Activated CD8-positive, alpha-beta memory T cell treated with anti-CD3 and anti-CD28 coated beads for 4 hours (primary cell): ENCODE measurements at places on chromosomes 11 and 22.

DNA sequence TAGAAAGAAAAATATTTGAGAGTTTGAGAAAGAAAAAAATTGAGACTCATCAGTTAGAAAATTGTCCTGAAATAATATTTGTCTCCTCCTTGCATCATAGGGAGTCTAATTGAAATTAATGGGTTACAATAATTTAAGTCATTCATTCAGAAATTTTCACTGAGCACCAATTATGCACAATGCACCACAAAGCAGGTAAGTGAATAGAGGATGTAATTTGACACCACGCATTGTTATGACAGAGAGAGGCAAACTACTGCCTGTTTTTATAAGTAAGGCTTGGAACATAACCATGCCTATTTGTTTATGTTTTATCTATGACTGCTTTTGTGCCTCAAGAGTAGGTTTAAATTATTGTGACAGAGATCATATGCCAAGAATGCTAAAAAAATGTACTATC, 537.9 kb upstream of the FAT3 start:
- no peak for DNase-seq

- no peak for DNase-seq
Observed at GRCh38 chr22:38335077-38335476, 17.8 kb upstream of the CSNK1E start.

DNA sequence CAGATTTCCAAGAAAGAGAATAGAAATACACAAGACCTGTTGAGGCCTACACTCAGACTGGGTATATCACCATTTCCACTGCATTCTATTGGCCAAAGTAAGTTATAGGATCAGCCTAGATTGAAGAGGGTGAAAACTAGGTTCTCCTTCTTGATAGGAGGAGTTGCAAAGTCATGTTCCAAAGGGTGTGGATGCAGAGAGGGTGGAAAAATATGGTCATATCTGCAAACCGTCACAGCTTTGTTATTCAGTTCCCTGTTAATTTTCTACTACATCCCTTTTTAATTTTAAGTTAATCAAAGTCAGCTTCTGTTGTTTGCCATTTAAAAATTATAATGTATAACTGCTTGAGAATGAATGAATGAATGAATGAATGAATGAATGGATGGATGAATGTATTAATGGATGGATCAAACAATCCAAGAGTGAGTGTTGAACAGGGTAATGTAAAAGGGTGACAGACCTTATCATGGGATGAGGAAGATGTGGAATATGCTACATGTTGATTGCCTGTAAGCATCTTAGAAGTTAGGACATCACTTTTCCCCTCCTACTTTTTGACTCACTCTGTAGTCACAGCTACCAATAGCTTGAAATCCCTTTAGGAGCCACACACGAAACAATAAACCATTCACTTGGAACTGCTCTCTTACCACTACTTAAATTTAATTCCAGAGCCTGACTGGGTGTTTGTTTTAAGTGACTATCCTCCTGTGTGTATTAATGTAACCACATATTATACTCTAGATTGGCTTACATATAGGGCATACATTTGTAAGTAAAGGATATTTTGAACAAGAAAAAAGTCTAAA, 121.5 kb downstream of the CCDC34 start:
- no peak for DNase-seq

DNA sequence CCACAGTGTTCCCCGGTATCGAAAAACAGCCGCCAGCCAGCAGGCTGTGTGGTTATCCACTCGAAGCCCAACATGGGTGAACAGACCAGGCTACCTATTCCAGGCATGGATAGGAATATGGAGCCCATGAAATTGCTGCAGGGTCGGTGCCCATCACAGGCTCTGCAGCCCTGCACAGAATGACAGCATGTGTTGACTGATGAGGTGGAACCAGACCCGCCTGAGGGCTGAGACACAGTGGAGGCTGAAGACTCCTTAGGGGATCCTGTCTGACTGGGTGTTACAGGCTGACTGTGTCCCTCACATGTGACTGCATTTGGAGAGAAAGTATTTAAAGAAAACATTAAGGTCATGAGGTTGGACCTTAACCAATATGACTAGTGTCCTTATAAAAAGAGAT, 6.2 kb upstream of the YPEL1 start:
- DNase-seq = no peak

DNA sequence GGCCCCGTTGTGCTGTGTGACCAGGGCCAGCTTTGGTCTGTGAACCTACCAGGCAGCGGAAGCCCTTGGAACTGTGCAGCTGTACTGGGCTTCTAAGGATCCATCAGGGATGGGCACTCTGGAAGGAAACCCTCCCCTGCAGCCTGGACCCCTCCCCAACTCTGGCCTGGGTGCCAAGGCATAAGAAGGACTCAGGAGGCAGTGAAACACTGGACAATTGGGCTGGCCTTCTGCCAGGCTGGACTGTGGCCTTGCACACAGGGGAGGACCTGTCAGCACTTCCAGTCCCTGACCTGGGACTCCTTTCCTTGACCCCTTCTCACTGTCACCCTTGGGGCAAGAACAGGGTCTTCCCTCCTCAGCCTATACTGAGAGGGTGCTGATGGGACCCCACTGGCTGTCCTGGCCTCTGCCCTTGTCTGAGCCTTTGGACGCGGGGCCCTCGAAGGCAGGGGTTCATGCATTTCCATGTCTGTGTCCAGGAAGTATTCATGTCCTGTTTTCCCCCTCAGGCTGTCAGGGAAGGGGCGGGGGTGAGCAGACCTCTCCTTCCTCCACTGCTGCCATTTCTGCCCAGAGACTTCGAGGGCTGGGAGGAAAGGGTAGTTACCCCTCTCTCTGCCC, 39.6 kb downstream of the PDE2A start:
- DNase-seq = no peak

DNA sequence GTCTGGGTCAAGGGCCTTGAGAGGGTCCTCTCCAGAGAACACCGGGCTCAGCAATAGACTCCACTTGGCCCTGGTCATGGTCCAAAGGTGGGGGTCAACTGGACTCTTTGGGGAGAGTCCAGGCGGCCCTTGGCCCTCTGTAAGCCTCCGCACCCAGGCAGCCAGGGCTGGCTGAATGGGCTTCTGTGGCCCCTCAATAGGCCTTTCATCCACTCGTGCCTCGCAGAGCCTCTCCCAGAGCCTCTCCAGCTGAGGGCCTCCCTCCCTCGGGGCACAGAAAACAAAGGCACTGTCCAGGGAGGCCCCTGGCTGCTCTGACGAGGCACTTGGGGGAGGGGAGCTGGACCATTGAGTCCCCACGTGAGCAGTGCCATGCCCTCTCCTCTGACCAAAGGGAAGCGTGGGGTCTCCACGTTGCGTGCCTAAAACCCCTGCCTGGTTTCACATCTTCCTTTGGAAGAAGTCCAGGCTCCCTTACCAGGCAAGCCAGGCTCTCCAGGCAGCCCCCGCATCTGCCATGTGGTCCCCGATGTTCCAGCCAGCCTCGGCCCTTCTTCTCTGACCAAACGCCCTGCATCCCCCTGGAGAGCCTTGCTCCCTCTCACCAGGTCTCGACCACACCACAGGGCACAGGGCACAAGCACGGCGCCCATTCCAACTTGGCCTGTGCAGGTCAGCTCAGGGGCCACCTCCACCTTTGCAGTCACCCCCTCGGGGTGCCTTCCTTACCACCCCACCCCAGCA, 15.5 kb downstream of the KIAA0930 start:
- DNase-seq = no peak

- DNase-seq = no peak
Observed at GRCh38 chr11:128052912-128053641, 534.3 kb downstream of the ETS1 start.

- DNase-seq = no peak
Observed at GRCh38 chr11:76589964-76590950, 80.3 kb downstream of the LRRC32 start.

- DNase-seq = no peak
Observed at GRCh38 chr11:31328697-31329096, 40.8 kb downstream of the DCDC1 start.

- no peak for DNase-seq
Observed at GRCh38 chr22:25186140-25186539, 13.5 kb upstream of the CRYBB3 start.

DNA sequence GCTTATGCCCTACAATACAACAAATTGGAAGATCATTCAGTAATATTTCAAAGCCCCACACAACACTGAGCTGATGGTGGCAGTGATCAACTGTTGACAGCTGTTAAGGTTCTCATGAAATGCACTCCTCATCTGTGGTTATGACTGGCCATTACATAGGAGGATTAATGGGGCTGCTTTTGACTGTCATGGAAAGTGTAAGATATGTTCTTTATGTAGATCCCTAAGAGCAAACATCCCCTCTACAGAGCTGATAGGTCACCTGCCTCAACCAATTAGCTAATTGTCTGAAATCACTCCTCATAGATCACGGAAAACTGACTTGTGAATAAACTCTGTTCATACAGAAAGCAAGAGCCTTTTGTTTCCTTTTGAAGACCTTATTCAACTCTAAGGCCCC, 78.1 kb downstream of the GAB2 start:
- no peak for DNase-seq

DNA sequence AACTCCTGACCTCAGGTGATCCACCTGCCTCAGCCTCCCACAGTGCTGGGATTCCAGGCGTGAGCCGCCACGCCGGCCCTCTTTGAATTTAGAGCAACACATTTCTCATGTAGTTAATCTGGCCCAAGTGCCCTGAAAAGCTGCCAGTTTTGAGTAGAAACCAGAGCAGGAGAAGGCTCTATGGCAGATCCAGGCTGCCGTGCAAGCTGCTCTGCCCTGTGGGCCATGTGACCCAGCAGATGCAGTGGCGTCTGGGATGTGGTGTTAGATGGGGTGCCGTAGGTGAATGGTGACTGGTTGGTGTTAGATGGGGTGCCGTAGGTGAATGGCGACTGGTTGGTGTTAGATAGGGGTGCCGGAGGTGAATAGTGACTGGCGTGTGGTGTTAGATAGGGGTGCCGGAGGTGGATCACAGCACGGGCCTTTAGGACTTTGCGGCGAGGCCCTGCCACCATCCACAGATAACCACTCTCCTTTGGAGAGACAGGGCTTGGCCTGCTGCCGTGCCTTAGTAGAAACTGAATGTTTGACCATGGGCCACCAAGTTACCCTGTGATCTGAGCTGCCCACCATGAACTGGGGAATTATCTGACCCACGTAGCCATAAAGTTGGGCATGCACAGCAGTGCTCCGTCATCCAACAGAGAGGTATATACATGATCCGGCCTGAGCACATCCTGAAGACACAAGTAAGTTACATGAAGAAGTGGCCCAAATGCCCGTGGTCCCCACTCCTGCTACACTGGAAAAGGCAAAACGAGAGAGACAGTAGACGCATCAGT, 32.7 kb downstream of the ASCL2 start:
- no peak for DNase-seq

DNA sequence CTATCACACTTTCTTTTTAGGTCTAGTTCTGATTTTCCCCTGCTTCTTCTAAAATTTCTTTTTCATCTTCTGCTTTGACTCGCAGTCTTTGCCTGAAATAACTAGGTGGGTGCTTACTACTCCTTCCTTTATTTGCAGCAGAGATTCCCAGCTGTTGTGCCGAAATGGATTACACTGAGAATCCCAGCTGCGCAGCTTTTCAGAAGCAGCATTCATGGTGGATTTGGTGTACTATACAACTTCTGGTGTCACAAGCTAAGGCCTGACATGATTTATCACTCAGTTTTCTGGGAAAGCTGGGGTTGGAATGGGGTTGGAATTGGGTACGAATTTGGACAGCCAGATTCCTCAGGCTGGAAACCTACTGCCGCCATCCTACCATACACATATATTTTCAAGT, 6.0 kb upstream of the XKR3 start:
- DNase-seq = no peak

- DNase-seq = no peak
Observed at GRCh38 chr22:24977370-24978221, 25.1 kb downstream of the KIAA1671 start.

GRCh38 chr22:42343531-42344081, 73.2 kb upstream of the TCF20 start:
- no peak for DNase-seq

- DNase-seq = no peak
Observed at GRCh38 chr11:28339488-28339887, 231.3 kb downstream of the METTL15 start.

GRCh38 chr11:84420271-84420670, 1134.1 kb upstream of the CCDC90B start:
- no peak for DNase-seq

- no peak for DNase-seq
Observed at GRCh38 chr11:62682518-62682917, 3.6 kb upstream of the UBXN1 start.

GRCh38 chr11:78080818-78081495, 1.3 kb upstream of the NDUFC2 start:
- DNase-seq = no peak

- DNase-seq = no peak
Observed at GRCh38 chr11:61008971-61009370, 37.5 kb downstream of the CD6 start.

- no peak for DNase-seq
Observed at GRCh38 chr11:82521427-82521826, 212.2 kb downstream of the FAM181B start.

- no peak for DNase-seq
Observed at GRCh38 chr11:123707206-123707605, 34.3 kb downstream of the ZNF202 start.

DNA sequence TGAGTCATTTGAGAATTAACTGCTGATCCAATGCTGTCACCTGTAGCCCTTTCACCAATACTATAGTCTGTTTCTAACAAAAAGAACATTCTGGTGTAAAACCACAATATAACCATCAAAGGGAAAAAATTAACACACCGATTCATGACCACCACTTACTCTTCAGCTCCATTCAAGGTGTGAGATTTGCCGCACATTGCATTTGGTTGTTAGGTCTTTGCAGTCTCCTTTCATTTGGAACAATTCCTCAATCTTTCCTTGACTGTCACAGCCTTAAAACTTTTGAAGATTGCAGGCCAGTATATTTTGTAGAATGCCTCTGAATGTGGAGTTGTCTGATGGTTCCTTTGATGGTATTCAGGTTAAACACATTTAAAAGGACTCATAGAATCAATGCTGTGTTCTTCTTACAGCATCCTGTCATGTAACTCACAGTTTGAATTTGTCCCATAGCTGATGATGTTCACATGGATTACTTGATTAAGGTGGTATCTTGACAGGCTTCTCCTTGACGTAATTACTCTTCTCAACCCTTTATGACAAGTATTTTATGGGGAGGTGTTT, 63.6 kb downstream of the TNRC6B start:
- no peak for DNase-seq

DNA sequence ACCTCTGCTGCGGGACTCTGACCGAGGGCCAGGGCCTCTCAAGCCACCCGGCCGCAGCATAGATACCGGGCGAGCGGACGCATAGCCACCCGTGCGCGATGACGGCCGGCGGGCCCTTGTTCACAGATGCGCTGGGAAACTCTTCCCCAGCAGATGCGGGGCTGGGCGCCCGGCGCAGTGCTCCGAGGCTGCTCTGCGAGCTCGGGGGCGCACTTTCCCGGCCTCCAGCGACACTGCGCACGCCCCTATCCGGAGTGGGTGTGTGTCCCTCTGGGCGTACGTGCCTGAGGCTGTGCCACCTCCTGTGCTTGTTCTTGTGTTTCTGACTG, 104.7 kb upstream of the E2F8 start:
- DNase-seq = no peak

DNA sequence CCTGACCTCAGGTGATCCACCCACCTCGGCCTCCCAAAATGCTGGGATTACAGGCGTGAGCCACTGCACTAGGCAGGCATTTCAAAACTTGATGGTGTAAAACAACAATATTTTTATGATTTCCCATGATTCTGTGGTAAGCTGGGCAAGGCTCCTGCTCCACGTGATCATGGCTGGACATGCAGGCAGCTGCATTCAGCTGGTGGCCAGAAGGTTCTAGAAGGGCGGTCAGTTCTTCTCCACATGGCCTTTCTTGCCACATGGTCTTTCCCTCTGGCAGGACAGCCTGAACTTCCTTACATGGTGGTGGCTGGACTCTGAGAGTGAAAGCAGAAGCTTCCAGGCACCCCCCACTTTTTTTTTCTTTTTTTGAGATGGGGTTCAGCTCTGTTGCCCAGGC, 9.9 kb upstream of the RASD2 start:
- no peak for DNase-seq
